ENCODE measurements at places on chromosomes 6 and 20.

- DNase-seq = no peak
Observed at GRCh38 chr6:39419607-39420006, 97.1 kb upstream of the KCNK16 start.

DNA sequence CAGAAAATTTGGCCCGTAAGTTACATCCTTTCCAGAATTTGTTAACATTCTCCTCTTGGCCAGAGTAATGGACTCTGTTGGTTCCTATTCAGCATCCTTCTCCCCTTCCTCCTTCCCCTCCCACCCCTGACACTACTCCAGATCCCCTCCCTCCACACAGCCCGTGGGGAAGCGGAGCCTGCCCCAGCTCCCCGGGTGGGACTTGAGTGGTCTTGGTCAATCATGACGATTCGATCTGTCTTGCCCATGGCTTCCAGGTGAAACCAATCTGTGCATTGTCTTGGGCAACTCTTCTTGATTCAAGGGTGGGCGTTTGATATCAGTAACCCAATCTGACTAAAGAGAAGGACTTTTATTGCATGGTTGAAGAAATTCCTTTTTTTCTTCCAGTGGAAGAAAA, 143.9 kb downstream of the ANKRD60 start:
- DNase-seq = no peak

DNA sequence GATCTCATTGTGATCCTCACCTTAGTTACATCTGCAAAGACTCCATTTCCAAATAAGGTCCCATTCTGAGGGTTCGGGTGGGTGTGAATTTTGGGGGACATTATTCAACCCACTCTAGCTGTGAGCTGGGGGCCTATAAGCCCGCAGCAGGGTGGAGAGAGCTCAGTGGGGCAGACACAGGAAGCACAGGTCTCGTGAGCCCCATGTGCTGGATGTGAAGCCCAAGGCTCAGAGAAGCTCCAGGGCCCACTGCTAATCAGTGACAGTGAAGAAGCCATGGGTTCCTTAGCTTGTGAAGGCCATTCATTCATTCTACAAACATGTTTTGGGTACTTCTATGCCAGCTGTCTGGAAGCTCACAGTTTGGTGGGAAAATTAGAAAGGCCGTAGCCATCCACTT, 47.5 kb downstream of the CHMP4B start:
- no peak for DNase-seq

DNA sequence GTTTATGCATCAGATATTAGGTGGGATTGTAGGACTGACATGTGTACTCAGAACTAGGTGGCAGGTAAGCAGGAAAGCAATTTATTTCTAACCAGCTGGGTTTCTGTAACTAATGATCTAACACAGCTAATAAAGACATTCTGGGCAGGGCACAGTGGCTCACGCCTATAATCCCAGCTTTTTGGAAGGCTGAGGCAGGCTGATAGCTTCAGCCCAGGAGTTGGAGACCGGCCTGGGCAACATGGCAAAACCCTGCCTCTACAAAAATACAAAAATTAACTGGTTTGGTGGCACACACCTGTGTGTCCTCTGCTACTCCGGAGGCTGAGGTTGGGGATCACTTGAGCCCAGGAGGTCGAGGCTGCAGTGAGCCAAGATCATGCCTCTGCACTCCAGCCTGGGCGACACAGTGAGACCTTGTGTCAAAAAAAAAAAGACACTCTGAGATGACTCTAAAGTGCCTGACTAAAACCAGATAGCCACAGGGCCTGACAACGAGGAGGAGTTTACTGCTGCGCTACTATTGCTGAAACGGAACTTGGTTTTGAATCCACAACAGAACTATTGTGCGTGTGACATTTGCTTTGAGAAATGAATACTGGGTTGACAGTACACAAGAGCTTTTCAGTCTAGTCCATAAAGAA, 29.2 kb upstream of the CEP85L start:
- no peak for DNase-seq

- DNase-seq = peak; percentile 37
Observed at GRCh38 chr20:50844430-50845100, 49.7 kb downstream of the BCAS4 start.

- no peak for DNase-seq
Observed at GRCh38 chr20:59154317-59155013, 9.2 kb upstream of the ZNF831 start.
